Stimulated activated CD4-positive, alpha-beta T cell treated with anti-CD3 and anti-CD28 coated beads, Interleukin-1b, Interleukin-23, amount 100 ng/mL, for 1 hour (primary cell): ENCODE measurements at places on chromosomes 7 and 10.

GRCh38 chr10:46171661-46172060 is 115.1 kb upstream of the ANTXRL start:
- no peak for DNase-seq

DNA sequence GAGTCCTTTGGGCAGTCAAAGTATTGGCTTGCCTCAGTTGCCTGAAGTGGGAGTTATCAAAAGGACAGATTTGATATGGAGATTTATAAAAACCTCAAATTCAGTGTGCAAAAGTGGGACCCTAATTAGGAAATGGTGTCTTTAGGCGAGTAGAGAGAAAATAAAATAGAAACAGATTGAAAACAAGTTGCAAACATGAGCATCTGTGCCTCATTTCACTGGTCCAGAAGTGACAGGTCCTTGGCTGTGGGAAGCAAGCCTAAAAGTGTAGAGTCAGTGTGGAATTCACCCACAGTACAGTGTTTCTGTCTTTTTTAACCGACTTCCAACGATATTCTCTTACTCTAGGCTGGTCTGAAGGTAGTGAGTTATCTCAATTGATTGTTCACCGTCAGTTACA is 51.2 kb downstream of the ST8SIA6 start:
- no peak for DNase-seq

- no peak for DNase-seq
Measured at GRCh38 chr10:104415526-104416165, 62.0 kb downstream of the CFAP58 start.

DNA sequence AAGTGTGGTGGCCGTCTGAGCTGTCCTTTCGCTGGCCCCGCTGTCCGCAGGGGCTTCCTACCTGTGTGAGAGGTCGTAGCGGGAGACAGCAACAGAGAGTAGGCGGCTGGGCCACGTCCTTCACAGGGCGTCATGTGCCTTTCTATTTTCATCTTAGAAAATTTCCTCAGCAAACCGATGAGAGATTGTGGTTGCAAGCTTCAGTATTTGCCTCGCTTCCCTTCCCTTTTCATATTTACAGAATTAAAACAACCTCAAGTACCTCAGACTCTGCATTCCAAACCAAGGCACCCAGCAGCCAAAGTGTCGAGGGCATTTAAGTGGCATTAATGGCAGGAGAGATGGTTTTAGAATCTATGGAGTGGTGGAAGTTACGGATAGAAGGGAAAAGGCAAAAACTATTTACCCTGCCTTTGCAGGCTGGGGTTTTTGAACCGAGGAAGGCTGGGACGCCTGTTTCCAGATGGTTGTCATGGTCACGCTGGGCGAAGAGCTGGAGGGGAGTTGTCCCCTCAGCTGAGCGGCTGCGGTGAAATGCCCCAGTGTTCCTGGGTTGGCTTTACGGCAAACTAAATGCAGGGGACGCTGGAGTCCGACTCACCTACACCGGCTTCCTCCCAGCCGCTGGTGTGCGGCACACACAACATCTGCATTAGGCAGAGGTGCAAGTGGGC is 41.9 kb downstream of the WIPI2 start:
- DNase-seq, result no peak

GRCh38 chr10:3002304-3002703 is 65.0 kb upstream of the PFKP start:
- no peak for DNase-seq

DNA sequence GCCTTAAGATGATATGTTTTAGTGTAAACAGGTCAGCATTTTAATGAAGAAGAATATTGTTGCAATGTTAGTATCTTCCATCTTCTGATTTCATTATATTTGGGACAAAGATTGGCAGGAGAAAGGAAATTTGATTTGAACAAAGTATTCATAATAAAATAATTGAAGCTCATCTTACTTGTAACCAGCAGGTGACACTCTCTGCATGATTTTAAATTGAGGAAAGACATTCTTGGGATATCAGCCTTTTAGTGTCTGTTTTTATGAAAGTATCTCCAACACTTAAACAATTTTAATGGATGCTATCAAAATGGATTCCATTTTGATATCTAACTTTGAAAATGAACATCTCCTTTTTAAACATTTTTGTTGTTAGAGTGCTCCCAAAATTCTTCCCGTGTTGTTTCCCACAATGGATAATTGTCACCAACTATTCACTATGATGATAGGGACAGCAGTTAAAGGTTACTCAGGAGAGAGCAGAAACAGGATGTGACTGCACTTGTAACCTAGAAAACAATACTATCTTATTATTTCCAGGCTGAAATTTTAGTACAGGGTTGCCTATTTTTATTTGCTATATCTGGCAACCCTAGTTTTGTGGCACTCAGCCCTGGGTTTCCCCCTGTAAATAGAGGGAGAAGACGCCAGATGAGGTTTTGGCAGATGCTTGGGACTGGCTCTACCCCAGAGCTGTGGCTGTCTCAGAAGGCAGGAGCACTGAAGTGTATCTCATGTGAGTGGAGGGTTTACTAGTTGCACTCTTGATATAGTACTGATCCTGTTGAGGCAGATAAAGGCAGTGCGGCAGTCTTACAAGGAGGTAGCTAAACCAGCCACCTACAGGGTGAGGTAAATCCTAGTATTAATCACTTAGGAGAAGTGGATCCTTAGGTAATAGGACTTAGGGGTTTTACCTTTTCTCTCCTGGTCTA is 31.0 kb upstream of the ABCB4 start:
- DNase-seq, result no peak

DNA sequence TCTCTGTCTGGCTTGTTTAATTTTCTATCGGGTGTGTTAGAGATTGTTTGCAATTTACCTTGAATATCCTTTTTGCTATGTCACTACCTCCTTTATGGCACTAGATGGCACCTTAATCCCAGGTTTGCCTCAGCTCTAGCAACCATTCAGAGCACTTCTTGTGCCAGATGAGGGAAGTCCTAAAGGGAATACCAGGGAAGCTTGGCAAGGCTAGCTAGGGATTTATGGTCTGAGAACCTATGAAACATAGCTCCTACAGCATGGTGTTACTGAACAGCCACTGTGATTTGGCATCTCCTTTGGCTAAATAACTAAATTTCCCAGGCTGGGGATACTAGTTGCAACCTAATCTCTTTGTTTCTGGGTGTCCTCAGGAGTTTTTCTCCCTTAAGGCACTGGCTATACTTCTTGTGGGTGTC is 69.0 kb upstream of the VOPP1 start:
- no peak for DNase-seq

DNA sequence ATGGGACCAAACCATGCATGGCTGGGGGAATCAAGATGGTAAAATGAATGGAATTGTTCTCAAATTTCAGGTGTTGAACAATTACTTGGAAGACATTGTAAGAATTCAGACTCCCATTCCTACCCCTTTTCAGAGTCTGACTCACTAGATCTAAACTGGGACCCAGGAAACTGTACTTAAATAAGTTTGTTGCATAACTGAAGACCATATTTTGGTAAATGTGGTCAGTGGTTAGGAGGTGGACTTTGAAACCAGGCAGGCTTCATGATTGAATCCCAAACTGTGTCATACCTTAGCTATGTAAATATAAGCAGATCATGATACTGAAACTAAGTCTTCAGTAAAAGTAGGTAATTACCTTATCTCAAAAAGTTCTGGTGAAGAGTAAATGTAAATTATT is 41.7 kb downstream of the ZWINT start:
- no peak for DNase-seq

DNA sequence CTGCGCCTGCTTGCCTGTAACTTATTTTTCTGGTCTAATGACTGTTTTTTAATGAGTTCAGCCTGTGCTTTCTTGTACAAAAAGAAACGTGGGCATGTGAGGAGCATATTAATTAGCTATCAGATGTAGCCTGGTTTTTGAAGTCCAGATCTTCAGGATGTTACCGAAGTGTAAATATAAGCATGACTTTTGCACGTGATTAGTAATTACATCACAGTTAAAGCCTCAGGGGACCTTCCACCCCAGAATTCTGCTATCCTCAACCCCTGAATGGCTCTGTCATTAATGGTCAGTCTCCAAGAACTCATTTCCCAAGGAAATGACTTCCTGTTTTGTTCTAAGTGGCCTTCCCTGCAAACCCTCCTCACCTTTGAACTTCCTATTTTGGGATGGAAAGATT is 2.1 kb upstream of the PRXL2A start:
- DNase-seq, result no peak
